ENCODE measurements at places on chromosomes 11 and 22.

DNA sequence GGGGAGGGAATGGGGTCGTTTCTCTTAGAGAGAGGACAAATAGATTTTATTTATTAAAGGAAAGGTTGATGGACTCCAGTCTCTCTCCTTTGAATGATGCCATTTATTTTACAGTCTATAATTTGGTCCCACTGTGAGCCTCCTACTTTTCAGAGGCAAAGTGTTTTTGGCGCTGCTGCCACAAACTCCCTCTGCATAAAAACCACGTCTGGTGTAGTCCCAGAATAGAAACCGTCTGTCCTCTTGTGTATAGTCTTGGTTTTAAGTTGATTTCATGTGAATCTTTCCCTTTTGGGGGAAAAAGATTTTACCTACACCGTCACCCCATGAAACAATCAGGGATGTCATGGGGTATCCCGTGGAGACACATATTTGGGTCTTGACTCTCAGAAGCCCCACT lies 143.6 kb upstream of the SEZ6L start:
- no peak for DNase-seq

- no peak for DNase-seq
These were observed 2.2 kb downstream of the GLB1L3 start for GRCh38 chr11:134278356-134278755.

GRCh38 chr11:45974806-45975205 lies 52.4 kb downstream of the LARGE2 start:
- no peak for DNase-seq

DNA sequence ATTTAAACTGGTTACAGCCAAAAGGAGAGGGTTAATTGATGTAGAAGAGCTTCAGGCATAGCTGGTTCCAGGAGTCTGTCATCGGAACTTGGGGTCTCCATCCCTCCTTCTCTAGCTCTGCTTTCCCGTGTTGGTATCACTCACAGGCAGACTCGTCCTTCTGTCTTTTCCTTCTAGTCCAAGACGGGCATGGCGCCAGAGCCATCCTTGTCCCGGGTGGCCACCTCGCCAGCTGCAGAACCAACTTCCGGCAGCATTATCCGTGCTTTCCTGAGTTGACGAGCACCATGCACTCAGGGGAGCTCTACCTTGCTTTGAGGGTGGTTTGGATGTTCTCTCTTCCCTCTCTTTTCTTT lies 14.7 kb downstream of the LINC01488 start:
- DNase-seq = no peak

DNA sequence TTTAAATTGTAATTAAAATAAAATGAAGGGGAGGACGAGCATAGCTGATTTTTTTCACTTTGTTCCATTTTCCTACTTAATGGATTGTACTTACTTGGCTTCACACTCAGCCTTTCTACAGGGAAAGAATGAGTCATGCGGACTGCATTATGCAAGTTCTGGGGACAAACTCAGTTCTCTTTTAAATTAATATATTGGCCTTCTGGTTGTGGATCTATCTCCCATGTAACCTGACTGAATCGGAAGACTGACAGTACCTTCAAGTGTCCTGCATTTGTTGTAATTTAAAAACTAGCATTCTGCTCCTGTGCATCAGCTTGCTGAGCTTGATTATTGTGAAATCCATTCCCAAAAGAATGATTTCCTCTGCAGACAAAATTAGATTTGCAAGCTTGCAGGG lies 12.2 kb downstream of the OR8D1 start:
- peak; percentile 17 for DNase-seq

GRCh38 chr11:7020183-7020917 lies at the start of the genes NLRP14 and ZNF214:
NLRP14 (plus strand) TSS chr11:7020479; CDS start chr11:7038587, 18,108 bp downstream.
ZNF214 (minus strand) TSS chr11:7020346; CDS start chr11:7002835, 17,511 bp downstream.
- DNase-seq = peak; percentile 22

DNA sequence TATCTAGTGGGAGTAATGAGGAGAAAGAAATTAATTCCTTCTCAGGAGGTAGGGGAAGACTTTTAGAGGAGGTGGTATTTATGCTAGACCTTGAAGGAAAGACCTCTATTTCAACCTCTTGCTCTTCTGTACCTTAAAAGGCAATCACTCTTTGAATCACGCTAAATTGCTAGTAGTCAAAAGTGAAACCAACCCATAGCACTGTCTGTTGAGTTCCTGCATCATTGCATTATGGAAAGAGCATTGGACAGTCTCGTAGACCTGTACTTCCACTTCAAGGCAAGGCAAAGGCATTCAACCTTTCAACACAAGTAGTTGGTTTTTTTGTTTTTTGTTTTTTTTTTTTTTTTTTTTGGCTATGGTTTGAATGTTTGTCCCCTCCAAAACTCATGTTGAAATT lies 770.4 kb downstream of the ETS1 start:
- no peak for DNase-seq

GRCh38 chr22:29916007-29916544 lies 33.1 kb downstream of the MTMR3 start:
- no peak for DNase-seq

GRCh38 chr22:50302041-50302541 lies 5.4 kb downstream of the PLXNB2 start:
- DNase-seq = no peak

DNA sequence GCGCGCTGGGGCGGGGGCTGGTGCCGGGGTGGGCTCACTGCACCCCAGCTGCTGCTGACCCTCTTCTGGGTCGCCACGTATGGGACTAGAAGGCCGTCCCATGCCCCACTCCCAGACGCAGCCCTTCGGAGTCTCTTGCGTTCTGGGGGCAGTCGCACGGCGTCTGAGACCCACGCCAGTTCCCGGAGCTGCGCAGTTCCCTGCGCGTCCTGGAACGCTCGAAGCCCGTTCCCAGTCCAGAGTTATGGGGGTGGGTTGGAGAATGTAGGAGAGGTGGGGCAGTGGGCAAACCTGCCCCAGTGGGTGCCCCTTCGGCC lies 375 bp downstream of the LAYN start:
- DNase-seq = no peak

DNA sequence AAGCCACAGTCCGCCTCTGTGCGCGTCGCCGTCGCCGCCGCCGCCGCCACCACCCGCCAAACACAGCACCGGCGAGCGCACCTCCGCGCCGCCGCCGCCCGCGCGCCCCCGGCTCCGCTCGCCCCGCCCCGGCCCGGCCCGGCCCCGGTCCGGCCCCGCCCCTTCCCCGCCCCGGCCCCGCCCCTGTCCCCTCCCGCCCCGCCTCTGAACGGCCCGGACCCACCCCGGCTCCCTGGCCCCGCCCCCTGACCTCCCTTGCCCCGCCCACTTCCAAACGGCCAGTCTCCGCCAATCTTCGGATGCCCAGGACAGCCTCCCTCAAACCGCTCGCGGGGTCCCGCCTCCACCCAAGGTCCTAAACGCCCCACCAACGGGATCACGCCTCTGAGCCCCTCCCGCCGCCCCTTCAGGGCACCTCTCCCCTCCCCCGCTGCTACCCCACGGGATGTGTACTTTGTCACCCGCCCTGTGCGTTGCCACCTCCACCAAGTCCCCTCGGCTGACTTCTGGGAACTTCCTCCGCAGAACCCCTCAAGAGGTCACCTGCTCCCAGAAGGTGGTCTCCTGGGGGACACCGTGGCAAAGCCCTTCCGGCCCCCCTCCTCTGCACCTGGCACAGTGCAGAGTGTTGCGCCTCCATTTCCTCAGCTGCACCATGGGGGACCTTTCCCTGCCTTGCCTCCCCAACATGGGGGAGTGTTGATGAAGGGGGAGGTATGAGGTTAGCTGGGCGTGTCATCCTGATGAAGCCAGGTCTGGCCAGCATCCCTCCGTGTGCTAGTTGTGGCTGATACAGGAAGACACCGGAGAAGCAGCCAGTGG lies at the start of gene KIAA0930:
TSS of gene KIAA0930 (minus strand) at position 85 of the 822 bp plus-strand sequence. CDS start 191 bp downstream, outside the sequence.
- DNase-seq = peak; percentile 74

DNA sequence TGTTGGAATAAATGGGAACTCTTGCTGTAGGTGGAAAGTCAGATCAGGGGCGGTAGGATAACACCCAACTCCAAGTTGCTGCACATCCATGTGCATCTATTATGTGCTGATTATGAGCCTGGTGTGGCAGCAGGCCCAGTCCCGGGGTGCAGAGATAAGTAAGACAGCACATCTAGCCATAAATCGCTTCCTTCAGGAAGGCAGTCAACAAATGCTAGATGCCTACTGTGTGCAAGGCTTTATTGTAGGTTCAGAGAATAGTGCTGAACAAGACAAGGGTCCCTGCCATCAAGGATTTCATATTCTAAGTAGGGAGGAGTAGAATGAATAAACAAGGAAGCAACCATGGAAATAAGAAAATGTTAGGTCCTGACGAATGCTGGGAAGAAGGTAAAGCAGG lies 110.2 kb downstream of the PKNOX2 start:
- DNase-seq = no peak

GRCh38 chr11:95289378-95290101 lies 58.5 kb upstream of the SESN3 start:
- DNase-seq = no peak

GRCh38 chr11:134406264-134407185 lies 5.5 kb downstream of the B3GAT1 start:
- no peak for DNase-seq

- DNase-seq = peak; percentile 43
These were observed 612 bp downstream of the GTSE1 start for GRCh38 chr22:46297151-46297812.

DNA sequence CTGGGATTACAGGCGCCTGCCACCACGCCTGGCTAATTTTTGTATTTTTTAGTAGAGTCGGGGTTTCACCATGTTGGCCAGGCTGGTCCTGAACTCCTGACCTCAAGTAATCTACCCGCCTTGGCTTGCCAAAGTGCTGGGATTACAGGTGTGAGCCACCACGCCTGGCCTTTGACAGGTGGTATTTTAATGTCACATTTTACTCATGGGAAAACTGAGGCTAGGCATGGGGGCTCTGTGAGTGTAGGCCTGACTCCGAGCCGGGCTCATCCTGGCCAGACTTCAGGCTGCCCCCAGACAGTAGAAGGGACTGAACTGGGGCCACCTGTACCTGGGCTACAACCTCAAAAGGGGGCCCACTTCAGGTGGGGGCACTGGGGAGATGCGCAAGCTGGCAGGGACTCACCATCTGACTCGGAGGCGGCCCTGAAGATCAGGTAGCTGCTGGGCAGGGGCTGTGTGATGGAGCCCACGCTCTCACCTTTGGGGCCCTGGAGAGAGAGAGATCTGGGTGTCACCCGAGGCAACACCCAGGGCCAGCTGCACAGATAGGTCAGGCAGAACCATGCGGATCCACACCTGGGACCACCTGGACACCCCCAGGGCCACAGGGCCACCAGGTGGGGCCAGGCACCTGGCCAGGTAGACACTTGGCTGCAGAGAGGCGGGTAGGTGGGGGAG lies 45.8 kb downstream of the OSBPL5 start:
- DNase-seq = no peak

DNA sequence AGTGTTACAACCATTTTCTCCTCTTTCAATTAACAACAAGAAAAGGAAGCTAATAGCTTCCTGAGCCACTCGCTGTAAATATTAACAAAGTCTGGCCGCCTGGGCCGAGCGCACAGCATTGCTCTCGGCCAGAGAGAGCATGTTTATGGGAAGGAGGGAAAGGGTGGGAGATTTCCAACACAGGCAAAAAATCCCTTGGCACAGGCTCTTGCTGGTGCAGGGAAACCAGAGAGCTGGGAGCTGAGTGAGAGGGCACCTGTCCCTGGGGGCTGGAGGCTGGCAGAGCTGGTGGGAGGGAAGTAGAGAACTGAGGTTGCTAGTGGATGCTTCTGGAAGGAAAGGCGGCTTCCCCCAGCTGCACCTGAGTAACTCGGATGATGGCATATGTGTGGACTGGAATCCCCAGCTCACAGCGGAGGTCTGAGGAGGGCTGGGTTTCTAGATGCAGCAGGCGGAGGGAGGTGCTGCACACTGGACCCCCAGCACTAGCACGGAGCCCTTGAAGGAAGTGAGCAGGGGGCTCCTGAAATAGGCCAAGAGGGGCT lies 59.6 kb downstream of the FLRT1 start:
- peak; percentile 10 for DNase-seq

DNA sequence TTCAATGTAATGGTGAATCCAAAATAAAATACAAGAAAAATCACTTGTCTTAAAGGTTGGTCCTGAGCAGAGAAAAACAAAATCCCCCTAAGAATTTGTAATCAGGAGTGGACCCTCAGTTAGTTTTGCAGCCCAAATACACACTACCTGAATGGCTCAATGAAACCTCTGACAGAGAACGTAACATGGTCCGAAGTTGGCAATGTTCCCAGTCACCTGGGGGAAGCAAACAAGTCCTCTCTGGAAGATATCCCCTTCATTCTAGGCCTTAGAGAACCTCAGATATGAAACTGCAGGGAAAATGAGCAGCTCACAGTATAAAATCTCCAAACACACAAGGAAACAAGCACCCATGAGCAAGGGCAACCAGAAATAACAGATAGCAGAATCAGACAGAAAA lies 58.2 kb downstream of the MORC2 start:
- DNase-seq = no peak

DNA sequence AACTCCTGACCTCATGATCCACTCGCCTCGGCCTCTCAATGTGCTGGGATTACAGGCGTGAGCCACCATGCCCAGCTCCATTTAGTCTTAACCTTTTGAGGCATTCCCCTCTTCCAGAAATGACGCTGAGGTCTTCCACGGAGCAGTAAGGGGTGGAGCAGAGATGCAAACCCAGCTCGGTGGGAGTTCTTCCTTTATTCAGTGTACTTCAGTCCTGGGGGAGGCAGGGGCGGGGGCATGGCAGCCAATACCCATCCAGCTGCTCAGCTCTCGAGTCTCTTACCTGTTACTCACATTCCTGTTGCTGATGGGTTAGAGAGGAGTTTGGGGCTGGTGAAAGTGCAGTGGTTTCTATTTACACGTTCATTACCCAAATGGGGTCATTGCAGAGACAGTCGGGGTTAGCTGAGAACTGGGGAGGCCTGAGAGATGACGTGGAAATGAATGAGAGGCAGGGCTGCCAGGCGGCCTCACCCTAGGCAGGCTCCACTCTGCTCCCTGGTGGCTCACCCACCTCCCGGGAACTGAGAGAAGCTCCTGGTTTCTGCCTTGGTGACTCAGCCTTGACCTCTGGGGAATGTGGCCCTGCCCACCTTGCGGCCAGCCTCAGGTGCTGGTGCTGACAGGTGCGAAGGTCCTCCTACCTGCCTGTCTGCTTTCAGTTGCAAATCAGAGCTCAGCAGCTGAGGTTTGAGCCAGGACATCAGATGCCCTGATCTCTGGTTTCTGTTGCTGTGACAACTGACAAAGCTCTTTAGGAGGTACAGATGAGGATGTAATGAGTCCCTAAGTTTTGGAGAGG lies 13.4 kb upstream of the ST14 start:
- DNase-seq = peak; percentile 39

- peak; percentile 64 for DNase-seq
These were observed 1.5 kb downstream of the DDB2 start for GRCh38 chr11:47216121-47216798.

- DNase-seq = peak; percentile 21
These were observed 19.4 kb upstream of the P2RY2 start for GRCh38 chr11:73198677-73199076.
